ENCODE measurements at places on chromosomes 2 and 18. TPM values are rescaled to one million over a fixed set of nuclear protein-coding genes. Genes with fewer than 3 reads are reported as not detected.

TWIST2 gene
- 16.6 TPM for total RNA-seq

HRH4 gene
- total RNA-seq, result not detected

MYOM1 gene
- total RNA-seq, result 0.19 TPM

CRYGA gene
- total RNA-seq, result not detected

UGT1A8 gene
- total RNA-seq, result 0.07 TPM

SCN9A gene
- total RNA-seq, result 4.8 TPM

PLCD4 gene
- 0.29 TPM for total RNA-seq

B4GALT6 gene
- 6.7 TPM for total RNA-seq

Data from A549 treated with GW870086 at 1 μM for 4 hours (cell line).